Endothelial cell (in vitro differentiated cells): ENCODE measurements at places on chromosomes 7 and 10.

- no peak for DNase-seq
Measured at GRCh38 chr7:114662002-114662677, 247.5 kb downstream of the FOXP2 start.

GRCh38 chr10:89255793-89256192 is 4.2 kb upstream of the LIPA start:
- no peak for DNase-seq

- no peak for DNase-seq
Measured at GRCh38 chr10:61164458-61165160, 220.6 kb upstream of the RHOBTB1 start.

DNA sequence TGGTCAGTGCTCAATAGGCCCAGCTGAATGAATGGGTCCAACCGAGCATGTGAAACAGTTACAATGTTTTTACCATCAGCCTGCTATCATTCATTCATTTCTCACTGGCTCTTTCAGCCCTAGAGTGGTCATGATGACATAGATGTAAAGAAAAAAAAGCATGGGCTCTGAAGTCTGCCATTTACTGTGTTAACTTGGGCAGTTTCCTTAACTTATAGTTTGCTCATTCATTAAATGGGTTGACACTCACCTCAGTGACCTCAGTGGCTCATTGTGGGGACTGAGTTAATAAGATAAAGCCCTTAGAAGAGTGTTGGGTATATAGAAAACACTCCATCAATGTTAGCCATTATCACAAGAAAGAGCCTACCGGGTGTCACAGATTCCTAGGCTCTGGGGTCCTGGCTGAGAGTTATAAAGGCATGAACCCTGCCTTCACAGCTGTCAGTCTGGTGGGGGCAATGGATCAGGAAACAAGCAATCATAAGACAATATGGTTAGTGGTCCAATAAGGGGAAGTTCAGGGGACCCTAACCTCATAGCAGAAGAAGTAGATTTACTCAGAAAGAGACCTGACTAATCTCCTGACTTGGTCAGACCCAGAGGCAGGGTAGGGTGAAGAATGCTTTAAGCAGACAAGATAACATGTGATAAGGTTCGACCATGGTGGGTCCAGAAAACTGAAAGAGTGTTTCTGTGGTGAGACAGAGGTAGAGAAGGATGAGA is 29.7 kb upstream of the GPAM start:
- no peak for DNase-seq

- no peak for DNase-seq
Measured at GRCh38 chr7:3495954-3496353, 194.9 kb downstream of the SDK1 start.

- DNase-seq, result no peak
Measured at GRCh38 chr7:55104712-55105433, 86.1 kb downstream of the EGFR start.

GRCh38 chr7:88477976-88478375 is 171.3 kb upstream of the STEAP4 start:
- DNase-seq, result no peak

GRCh38 chr10:110444004-110444337 is 53.7 kb upstream of the DUSP5 start:
- DNase-seq, result no peak

DNA sequence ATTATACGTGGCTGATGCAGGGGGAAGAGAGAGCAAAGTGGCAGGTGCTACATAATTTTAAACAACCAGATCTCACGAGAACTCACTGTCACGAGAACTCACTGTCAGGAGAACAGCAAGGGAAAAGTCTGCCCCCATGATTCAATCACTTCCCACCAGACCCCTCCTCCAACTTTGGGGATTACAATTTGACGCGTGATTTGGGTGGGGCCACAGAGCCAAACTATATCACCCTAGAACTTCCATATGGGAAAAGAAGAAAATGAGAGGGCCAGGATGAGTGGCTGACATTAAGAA is 15.8 kb downstream of the EZH2 start:
- no peak for DNase-seq

DNA sequence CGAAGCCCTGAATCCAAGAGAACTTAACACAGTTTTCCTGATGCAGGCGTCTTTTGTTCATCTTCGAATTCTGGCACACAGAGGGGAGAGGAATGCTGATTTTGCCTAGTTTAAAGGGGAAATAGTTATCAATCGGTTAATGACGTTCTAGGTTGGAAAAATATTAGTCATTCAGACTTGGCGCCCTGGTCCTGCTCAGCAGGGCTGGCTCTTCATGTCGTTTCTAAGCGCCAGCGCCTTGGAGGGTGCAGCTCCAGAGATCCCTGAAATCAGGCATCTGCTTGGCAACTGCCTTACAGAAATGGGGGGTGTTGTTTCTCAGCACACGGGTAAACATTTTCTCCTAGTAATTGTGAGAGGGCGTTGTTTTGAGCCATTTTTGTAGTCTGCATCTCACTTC is 1.3 kb upstream of the PRTFDC1 start:
- DNase-seq, result no peak

DNA sequence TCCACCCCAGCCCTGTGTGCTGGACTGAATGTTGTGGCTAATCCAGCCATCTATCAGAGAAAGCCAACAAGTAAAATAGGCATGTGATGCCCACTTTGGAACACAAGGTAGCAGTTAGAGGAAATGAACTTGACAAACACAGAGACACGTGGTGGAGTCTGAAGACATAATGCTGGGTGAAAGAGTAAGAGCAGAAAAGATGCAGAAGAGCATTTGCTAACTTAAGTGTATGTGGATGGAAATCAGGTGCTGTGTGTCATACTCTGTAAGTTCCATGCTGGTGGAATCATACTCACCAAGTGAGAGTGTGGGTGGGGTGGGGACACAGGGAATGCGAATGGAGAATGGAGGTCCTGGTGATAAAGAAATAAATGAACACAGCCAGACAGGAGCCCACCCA is 22.8 kb downstream of the WDFY4 start:
- no peak for DNase-seq

- DNase-seq, result peak; percentile 40
Measured at GRCh38 chr7:121329191-121330052, 622 bp downstream of the WNT16 start.

- DNase-seq, result no peak
Measured at GRCh38 chr10:47311193-47311931, 10.9 kb upstream of the GDF2 start.

DNA sequence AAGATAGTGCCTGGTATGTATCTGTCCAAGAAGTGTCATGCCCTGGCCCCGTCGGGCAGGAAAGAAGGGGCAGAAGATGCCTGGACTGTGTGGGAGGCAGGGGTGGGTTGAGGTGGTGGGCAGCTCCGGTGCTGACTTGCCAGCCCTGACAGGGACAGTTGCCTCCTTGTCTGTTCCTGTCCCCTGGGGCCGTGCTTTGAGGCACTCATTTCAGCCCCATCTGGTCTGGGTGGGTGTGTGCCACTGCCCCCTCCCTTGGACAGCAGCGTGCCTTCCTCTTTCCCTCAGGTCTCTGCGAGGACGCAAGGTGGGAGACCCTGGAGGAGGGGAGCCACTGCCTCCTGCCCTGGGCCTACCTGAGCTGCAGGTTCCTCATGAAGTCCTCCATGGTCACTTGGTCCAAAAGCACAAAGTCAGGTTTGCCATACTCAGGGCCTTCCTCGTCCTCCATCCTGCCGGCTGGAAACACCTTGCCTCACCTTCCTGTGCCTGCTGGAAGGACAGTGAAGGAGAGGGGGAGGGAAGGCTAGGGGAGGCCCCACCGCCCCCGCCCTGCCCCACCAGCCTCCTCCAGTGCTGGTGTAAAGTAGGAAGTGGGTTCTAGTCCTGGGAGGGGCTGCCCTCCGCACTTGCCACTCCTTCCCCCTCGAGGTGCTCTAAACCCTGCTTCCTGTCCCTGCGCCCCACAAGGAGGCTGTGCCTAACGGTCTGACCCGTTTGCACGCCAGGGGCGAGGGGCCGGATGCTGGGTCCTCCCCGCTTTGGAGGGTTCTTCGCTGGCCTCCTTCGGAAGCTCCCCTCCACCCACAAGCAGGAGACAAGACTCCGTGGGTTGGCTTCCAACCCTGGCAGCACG is at the start of gene MYO1G:
MYO1G (minus strand) TSS at position 505 of the 856 bp plus-strand sequence; CDS start at position 451, 54 bp downstream.
- DNase-seq, result no peak

- no peak for DNase-seq
Measured at GRCh38 chr7:64863969-64864368, 39.1 kb upstream of the ZNF273 start.

- no peak for DNase-seq
Measured at GRCh38 chr7:33243319-33243881, 114.0 kb downstream of the BBS9 start.

DNA sequence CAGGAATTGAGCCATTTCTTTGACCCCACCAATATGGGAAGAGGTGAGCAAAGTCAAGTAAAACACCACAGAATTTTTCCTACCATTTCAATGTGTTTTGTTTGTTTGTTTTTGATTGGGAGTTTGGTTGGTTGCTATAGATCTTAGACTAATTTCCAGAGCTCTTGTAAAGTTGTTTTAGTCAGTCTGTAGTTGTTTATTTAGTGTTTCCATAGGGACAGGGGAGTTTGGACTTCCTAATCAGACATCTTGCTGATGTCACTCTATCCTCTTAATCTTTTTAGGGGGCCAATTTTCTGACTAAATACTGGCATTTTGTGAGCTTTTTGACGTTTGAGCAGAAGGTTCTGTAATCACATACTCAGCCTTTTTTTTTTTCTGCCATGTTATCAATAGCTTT is 266.9 kb downstream of the ABCA13 start:
- no peak for DNase-seq

DNA sequence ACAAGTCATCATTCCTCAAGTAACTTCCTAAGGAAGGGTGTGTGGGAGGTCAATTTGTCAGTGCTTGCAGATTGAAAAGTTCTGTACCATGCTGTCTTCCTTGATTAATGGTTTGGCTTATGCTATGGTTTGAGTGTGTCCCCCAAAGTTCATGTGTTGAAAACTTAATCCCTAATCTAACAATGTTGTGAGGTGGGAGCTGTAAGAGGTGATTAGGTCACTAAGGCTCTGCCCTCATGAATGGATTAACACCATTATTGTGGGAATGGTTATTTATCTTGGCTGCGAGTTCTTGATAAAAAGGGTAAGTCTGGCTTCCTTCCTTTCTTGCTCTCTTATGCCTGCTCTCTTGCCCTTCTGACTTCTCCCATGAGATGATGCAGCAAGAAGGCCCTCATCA is 29.3 kb upstream of the TMEM229A start:
- no peak for DNase-seq

DNA sequence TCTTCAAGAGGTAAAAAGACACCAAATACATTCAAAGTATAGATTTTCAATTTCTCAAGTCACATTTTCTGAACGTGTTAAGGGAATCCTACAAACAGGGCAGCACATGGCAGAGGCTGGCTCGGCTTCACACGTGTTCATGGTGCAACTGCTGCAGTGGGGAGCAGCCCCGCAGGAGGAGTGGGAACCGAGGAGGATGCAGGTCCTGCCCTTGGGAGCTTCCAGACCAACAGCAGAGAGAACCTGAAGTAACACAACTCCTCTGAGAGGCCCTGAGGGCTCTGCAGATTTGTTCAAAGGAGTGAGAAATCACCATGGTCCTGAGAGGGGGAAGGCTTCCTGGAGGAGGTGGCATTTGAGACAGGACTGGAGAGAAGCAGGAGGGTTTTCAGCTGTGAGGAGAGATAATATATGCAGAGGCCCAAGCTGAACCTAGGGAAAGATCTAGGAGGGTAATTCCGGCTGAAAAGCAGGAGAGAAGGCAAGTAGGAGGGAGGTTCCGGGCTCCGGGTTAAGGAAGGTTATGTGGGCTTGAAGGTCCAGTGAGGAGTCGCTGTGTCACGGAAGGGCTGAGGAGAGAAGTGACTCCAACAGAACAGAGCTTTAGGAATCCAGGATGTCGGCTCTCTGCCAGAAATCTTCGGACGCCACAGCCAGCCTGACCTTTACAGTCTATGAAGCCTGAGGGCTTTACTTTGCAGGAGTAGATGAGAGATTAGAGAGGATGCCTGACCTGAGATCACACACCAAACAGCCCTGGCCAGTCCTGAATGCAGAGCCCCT is 77.5 kb downstream of the GPR26 start:
- no peak for DNase-seq

DNA sequence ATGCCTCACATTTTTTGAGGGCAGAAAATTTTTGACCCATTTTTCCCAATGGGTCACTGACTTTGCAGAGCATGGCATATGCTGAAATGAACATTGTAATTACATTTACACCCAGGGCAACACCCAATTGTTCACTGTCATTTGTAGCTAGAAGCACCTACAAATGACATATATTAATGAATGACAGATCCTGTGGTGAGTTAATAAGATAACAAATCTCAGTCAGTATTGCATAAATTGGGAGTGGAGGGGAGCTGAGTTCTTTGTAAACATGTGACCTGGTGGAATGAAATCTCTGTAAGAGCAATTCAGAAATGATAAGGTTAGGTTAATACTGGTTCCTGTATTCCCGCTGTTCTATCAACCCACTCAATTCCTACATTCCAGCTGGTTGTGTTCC is 255.1 kb upstream of the LRRN3 start:
- DNase-seq, result no peak

DNA sequence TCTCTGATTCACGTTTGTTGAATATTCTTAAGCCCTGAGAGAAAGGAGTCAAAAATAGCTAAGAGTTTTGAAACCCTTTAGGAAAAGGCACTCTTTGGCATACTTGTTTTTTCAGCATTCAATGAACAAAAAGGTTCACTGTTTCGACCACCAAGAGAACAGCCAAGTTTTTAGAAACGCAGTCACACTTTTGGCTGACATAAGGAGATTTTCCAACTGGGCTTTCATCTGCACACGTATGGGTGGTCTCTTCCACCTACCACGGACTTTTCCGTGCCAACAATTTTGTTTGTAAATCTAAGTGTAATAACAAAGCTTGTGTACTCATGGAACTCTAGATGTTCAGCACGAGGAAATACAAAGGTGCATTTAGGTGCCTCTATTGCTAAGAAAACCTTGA is 270.3 kb downstream of the WDR11 start:
- no peak for DNase-seq

GRCh38 chr7:111301891-111302290 is 211.0 kb downstream of the LRRN3 start:
- no peak for DNase-seq

- DNase-seq, result no peak
Measured at GRCh38 chr10:95571390-95571789, 10.2 kb upstream of the SORBS1 start.

DNA sequence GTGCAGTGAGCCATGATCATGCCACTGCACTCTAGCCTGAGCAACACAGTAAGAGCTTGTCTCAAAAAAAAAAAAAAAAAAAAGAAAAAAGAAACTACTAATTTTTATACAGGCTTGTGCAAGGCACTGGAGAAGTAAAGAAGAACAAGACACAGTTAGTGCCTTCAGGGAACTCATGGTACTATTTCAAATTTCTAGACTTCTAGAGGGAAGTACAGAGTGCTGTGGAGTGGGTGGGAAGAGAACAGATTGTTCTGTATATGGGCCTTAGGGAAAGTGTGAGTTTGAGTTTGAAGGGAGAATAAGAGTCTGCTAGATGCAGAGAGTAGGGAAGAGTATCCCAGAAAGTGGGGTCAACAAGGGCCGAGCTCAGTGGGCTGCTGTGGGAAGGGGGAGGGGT is 234.8 kb downstream of the PHTF2 start:
- no peak for DNase-seq

- no peak for DNase-seq
Measured at GRCh38 chr7:42332605-42333222, 95.7 kb upstream of the GLI3 start.
